ENCODE measurements at places on chromosomes 11 and 22. TPM values are rescaled to one million over a fixed set of nuclear protein-coding genes. Genes with fewer than 3 reads are reported as not detected.

SLC22A12 gene
- not detected for total RNA-seq

DMC1 gene
- 0.46 TPM for total RNA-seq

SDHAF2 gene
- 36.8 TPM for total RNA-seq

ART1 gene
- total RNA-seq: 1.7 TPM

LRRC32 gene
- 32.5 TPM for total RNA-seq

ISX gene
- total RNA-seq: not detected

PRG3 gene
- total RNA-seq: not detected

MYRF gene
- total RNA-seq: 0.30 TPM

TNNT3 gene
- 36.3 TPM for total RNA-seq

CREBZF gene
- 12.5 TPM for total RNA-seq

TRIM66 gene
- total RNA-seq: 3.5 TPM

CHADL gene
- total RNA-seq: 26.4 TPM

TMEM45B gene
- not detected for total RNA-seq

ANGPTL5 gene
- 1.5 TPM for total RNA-seq

PKP3 gene
- 0.32 TPM for total RNA-seq

GNB1L gene
- total RNA-seq: 1.9 TPM

STK33 gene
- 23.9 TPM for total RNA-seq

BTG4 gene
- not detected for total RNA-seq

PACSIN3 gene
- total RNA-seq: 177 TPM

OR10A6 gene
- total RNA-seq: not detected

TRIM34 gene
- total RNA-seq: 2.8 TPM

HBE1 gene
- total RNA-seq: not detected

ADAMTS8 gene
- 0.57 TPM for total RNA-seq

CNGA4 gene
- total RNA-seq: not detected

SLC22A8 gene
- total RNA-seq: not detected

VSIG10L2 gene
- 0.30 TPM for total RNA-seq

Data from Right ventricle myocardium inferior (tissue), 1 donor.